ENCODE measurements at places on chromosomes 4 and X.

DNA sequence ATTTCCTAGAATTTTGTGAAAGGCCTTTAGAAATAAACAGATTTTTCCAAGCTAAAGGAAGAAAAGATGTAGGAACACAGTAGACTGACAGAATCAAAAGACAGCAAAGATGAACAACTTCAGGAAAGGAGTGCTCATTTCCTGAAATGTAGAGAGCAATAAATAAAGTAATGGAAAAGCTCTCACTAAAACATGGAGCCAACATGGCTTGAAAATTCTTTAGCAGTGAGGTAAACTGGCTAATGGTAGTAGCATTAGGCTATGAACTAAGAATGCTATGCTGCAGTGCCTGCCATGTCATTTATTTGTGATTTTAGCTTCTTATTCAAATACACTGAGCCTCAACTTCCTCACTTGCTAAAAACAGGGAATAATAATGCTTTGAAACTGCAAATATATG is 108.7 kb downstream of the IQCM start:
- no peak for DNase-seq

DNA sequence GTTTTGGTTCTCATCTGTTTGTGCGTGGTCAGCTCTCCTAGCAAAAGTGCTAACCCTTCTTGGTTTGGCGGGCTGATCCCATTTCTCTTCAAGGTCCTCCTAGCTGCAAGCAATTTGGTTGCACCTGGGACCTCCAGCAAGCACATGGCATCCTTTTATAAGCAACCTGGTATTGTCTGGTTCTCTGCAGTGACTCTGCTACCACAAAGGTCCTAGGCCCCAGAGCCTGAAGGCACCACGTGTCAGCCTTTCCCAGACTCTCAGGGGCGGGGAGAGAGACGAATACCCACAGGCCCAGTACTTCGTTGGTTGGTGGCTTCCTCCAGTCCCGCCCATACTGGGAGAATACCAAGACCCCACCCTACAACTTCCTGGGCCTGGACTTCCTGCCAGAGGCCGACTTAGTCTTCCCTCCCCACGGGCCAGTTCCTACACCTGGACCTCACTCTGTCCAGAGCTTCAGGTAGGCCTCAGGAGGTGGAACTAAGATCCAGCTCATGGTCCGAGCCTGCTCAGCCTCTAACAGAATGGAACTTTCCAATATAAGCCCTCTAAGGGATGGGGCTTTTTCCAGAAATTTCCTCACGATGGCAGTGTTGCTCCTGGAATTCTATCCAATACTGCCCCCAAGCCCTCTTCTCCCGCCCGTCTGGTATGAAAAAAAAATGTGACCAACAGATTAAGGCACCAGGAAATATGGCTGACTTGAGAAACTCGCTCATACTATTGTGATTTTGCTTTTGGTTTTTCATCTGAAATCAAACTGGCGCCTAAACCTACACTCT is 192.5 kb upstream of the STK26 start:
- DNase-seq, result peak; percentile 86

GRCh38 chr4:163649557-163650091 is 155.1 kb downstream of the TMA16 start:
- no peak for DNase-seq

DNA sequence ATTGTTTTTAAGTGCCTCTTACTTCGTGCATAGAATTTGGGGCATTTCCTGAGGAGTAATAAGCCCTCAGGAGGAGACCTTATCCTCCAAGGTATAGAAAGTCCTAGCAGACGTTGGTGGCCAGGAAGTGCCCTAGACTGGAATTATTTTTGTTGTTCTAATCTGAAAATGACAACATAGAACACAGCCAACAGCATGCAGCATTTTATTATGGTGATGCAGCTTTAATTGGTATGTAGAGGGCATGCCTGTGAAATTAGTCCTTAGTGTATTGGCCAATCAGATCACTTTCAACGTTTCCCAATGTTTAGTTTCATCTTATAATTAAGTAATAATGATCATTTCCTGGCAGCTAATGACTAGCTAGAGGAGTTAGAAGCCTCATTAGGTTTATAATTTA is 199.2 kb downstream of the SHROOM3 start:
- no peak for DNase-seq

DNA sequence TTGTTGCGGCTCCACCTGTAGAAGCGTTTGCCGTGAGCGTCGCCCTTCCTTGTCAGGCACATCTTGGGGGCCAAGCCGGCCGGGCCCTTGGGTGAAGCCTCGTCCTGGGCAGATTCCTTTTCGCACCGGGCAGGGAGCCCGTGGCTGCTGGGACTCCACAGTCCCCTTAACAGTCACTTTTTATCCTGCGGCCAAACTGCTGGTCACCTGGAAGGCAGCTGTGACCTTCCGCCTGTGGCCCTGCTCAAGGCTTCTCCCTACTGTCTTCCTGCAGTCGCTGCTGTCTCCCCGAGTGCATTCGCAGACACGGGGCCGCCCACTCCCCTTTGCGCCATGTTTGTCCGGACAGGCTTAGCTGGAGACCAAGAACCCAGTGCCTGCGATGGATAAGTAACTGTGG is 55.0 kb downstream of the PCGF3 start:
- no peak for DNase-seq

Measured in suppressor macrophage treated with lipopolysaccharide for 1 hour (primary cell).